H54 (cell line): ENCODE measurements at places on chromosomes 6 and 20.

GRCh38 chr6:122246906-122247658, 152.4 kb upstream of the HSF2 start:
- no peak for DNase-seq

GRCh38 chr6:48068278-48069251, 42.4 kb downstream of the PTCHD4 start:
- DNase-seq = peak; percentile 15

- DNase-seq = no peak
Observed at GRCh38 chr6:16849988-16850680, 88.9 kb upstream of the ATXN1 start.

- DNase-seq = no peak
Observed at GRCh38 chr6:111603685-111604084, 2.0 kb downstream of the TRAF3IP2 start.

DNA sequence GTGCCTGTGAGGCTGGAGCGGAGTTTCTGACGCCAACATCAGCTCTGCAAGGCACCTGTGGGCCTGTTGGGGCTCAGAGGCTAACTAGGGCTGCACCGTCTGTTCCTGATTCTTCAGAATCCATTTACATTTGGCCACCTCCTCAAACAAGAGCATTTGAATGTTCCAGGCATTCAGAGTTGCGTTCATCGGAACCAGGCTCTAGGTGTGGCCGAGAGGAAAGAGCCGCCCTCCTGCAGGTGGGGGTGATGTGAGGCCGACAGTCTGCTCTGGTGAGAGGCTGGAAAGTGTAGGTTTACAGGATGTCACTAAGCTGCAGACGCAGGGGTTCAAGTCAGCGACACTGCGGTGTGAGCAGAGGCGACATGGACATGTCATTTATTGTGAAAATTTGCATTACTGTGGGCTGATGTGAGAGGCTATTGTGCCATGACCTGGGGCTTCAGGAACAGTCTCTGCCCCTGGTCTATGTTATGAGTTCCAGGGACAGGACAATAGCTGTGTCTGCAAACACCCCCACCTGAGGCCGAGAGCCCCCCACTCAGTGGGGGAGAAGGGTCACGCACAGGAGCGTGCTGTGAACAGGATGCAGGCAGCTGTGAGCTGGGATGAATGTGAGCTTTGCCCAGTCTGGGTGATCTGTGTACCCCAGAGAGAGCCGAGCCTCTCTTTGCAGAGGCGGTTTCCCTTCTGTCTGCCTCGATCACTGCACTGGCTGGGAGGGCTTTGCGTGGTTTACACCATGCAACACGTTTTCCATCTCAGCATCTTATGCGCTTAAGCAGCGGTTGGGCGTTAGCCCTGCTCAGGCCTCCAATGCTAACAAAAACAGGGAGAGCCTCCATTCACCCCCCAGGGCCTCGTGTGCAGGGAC, 21.1 kb downstream of the SLCO4A1 start:
- no peak for DNase-seq

- no peak for DNase-seq
Observed at GRCh38 chr20:59939879-59940128, 301 bp downstream of the PPP1R3D start.

- DNase-seq = no peak
Observed at GRCh38 chr20:45938727-45939438, 4.4 kb downstream of the PCIF1 start.

DNA sequence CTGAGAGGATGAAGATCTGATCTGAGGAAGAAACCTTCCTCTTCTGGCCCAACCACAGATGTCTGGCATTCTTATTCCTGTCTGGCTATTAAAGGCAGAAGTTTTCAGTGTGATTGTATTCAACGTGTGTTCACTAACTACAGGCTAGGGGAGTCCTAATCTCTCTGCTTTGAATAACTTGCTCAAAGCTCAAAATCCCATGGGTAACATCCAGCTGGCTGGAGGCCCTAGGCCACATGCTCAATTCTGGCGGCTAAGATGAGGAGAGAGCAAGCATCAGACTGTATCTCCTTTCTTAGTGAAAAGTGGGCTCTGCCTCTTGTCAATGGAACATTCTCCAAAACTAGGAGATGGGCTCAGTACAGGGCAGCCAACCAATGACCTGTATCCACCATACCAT, 478.0 kb downstream of the KIF16B start:
- DNase-seq = no peak

DNA sequence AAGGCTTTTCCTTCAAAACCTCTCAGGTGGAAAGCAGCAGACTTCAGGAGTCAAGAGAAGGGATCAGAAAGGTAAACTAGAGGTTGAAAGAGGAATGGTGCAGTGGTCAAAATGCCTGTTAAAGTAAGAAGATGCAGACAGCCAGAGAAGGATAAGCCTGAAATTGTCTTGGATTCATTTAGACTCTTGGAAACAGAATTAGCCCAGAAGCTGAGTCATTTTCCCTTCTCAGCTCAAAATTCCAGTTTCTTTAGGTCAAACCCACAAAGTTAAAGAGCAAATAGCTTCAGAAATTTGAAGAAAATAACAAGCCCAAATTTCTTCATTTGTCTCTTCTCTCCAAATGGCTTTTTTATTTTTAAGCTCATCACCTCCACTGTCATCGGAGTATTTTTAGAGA, 73.9 kb downstream of the DHX35 start:
- no peak for DNase-seq

- DNase-seq = no peak
Observed at GRCh38 chr6:112310439-112311125, 36.5 kb upstream of the RFPL4B start.

GRCh38 chr6:146950351-146950835, 253.8 kb upstream of the STXBP5 start:
- DNase-seq = no peak

DNA sequence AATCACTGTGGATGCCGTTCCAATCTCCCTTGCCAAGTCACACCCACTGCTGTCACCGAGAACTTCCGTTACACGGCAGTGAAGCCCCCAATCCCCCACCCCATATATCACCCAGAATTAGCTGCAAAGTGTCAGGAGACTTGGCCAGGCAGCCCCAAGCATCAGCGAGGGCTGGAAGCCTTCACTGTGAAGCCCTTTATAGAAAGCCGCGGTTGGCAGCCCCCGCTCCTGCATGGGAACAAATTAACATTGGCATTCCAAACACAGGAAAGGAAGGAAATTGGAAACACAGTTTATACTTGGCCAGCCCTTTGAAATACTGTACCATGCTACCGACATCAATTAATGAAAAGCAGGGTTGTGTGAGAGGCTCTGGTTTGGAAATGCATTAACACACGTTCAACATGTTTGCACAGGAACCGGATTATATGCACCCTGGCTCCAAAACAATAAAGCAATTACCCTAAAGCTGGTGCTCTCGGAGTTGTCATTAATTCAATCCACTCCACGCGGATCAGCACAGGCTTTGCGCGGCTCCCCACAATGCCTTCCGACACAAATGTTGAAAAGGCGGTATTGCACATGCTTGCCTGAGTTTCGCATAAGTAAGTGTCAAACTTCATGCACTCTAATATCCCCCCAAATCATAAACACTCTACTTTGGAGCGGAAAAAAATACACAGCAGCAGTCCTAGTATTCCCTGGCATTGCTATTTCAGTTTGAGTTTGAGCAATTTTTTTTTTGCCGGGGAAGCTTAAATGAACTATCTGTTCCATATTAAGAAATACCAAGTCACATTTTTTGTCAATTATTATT, 7.1 kb downstream of the BMP7 start:
- DNase-seq = no peak

GRCh38 chr6:48973491-48973890, 489.6 kb downstream of the MMUT start:
- no peak for DNase-seq

DNA sequence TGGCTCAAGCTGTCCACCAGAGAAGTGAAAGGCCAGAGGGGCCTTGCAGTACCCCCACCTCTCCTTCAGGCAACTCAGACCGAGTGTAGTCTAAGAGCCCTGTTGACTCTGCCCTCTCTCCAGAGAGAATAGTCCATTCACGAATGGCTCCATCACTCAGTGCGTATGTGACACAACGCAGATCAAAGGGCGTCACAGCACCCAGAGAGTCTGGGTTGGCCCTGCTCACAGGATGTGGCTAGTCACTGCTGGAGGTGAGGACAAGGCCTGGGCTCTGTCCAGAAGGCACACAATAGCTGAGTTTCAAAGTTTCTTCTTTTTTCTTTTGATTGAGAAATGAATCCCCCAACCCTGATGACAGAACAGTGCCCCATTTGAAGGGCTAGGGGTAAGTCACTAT, 74.1 kb downstream of the TRMT11 start:
- no peak for DNase-seq

- no peak for DNase-seq
Observed at GRCh38 chr20:44589537-44589936, 7.2 kb downstream of the PKIG start.

DNA sequence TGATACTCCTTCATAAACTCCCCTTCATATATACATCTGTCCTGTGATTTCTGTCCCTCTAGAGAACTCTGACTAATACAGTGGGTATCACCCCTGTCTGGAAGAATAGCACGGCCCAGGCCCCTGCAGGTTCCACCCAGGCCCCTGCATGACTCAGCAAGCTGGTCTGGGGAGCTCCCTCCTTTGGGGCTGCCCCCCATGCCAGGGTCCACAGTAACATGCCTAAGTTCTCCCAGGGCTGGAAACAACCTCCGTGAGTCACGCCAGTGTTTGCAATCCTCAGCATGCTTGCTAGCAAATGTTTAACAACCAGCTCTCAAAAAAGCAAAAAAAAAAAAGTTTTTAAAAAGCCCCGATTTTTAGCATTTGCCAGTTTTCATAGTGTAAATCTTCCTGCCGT, 134.3 kb upstream of the CDH4 start:
- no peak for DNase-seq

- DNase-seq = no peak
Observed at GRCh38 chr6:45009576-45009975, 318.6 kb upstream of the RUNX2 start.

- no peak for DNase-seq
Observed at GRCh38 chr6:30321692-30322388, 4.9 kb upstream of the TRIM39 start.

GRCh38 chr20:19697415-19697814, 60.6 kb upstream of the RIN2 start:
- no peak for DNase-seq

GRCh38 chr6:109343518-109343917, 38.7 kb downstream of the CD164 start:
- DNase-seq = no peak

GRCh38 chr6:38973178-38974057, 75.2 kb upstream of the GLP1R start:
- peak; percentile 23 for DNase-seq

DNA sequence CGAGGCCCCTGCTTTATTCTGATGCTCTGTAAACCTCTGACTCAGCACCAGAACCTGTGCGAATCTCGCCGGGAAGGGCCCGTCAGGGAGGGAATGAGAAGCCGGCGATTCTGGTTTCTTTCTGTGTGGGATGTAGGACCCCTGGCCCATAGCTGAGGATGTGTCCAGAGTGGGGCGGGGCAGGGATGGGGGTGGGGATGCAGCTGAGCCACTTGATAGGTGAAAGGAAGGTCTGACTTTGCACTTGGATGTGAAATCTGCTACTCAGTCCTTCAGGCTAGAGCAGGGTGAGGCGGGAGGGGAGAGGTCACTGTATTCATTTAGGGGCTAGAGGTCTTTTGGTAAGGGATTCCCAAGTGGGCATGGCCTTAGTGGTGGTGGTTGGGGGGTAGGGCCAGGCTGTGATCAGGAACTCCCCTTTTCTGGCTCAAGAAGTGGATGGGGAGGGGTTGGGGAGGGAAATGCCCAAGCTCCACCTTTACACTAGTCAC, 2.3 kb downstream of the TOX2 start:
- peak; percentile 66 for DNase-seq

DNA sequence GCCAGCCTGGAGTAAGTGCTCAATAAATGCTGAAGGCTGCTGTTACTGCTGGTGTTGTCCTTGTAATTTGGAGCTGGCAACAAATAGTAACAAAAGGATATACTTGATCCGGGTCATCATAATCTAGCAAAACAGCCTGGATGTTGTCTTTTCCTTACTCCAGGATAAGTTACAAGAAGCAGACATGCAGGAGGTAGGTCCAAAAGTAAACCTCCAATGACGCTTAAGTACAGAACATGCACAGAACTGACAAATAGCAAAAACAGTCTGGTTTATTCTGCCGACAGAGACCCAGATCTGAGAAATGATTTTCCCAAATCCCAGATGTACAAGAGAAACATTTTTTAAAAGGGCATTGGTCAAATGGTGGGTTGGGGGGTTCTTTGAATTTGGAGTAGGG, 93.0 kb upstream of the KCNK16 start:
- DNase-seq = no peak

- DNase-seq = no peak
Observed at GRCh38 chr6:2830183-2830582, 11.5 kb downstream of the SERPINB1 start.

DNA sequence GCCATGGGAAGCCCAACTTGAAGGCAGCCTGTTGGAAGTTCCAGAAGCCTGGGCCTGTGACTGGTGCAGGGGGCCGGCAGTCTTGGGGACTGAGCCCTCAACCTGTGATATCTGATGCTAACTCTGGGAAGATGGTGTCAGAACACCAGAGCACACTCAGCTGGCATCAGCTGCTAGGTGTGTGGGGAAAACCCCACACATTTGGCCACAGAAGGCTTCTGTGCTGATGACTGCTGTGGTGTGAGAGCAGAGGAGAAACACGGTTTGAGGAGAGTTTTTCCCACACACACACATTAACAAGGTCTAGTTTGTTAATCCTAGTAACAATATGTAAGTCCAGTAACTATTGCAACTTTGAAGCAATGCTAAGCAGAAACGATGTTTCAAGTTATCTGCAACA, 78.0 kb downstream of the PSMB1 start:
- no peak for DNase-seq

- DNase-seq = peak; percentile 40
Observed at GRCh38 chr6:10369896-10370295, 45.0 kb downstream of the TFAP2A start.

DNA sequence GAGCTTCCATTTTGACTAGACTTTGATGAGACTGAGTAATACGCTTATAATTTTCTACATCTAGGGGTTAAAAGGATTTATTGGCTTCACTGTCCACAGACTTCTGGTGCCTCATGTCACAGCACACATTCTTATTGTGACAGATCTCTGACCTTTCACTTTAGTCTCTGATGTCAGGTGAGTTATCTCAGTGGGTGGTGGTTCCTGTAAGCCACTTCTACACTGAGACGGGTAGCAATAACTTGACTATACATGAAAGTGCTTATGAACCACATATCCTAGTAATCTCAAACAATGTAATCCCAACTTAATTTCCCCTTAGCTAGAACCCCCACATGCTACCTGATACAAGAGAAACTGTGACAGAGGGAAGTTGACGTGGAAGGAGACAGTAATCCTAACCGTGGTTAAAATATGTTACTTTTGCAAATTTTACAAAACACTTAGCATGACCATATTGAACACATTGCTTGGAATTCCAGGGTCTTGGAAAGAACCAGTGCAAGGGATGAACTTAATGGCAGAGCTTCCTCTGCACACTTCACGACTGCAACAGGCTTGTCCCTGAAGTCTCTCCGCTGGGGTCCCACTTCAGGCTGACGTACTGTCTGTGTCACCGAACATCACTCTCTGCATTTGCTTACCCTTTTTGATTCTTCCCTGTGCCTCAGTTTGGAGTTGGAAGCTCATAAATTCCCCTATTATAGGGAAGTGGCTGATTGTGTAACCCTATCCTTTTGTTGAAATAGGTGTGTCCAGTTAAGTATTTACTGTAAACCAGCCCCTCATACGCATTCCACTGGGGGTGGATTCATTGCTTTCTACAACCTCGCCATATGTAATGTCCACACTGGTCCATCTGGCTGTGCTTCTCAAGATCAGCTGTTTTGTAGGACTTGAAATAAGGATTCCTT, 6.4 kb upstream of the TRIM40 start:
- no peak for DNase-seq

- DNase-seq = no peak
Observed at GRCh38 chr20:24465730-24466129, 3.7 kb upstream of the SYNDIG1 start.

GRCh38 chr6:126227833-126228702, 111.8 kb upstream of the CENPW start:
- no peak for DNase-seq
